ENCODE measurements at places on chromosomes 1 and 21.

- no peak for DNase-seq
Measured at GRCh38 chr1:16124377-16125087, 31.3 kb downstream of the EPHA2 start.

DNA sequence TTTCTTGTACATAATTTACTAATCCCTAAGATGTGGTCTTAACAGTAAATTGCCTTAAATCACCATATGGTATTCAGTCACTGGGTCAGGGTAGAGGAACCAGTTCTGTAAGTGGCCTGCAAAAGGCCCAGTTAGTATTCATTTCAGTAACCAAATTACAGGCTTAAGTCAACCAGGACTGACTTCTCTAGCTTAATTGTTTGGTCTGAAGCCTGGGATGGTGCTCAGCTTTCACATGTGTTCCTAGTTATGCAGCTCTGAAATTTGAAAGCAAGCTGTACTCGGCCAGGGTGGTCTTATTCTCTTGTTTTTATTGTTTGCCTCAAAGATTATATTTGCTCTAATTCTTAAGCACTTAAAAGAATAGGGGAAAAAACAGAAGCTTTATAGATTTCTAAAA is 144.6 kb downstream of the MAGI3 start:
- DNase-seq: no peak

GRCh38 chr1:89260566-89261255 is 11.9 kb downstream of the GBP5 start:
- DNase-seq: no peak

- DNase-seq: no peak
Measured at GRCh38 chr1:7298749-7299151, 472.3 kb upstream of the VAMP3 start.

- DNase-seq: no peak
Measured at GRCh38 chr1:25477448-25478034, 46.8 kb downstream of the MACO1 start.

DNA sequence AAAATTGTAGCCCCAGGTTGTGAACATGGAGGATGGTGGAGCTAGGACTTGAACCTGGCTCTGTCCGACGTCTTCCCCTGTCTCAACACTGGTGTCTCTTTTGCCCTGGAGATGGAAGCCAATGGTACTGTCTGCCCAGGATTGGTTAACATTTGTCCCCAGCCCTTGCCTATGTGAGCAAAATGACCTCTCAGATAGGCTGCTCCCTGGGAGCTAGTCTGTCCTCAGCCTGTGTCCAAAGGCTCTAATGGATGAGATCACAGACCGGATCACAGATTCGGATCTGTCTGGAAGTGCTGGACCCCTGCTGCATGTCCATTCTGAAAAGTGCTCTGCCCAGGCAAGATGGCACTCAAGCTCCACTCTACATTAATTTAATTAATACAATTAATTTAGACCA is 394.4 kb upstream of the VAMP3 start:
- DNase-seq: no peak

GRCh38 chr1:16241221-16241708 is 4.3 kb upstream of the CPLANE2 start:
- no peak for DNase-seq

- DNase-seq: no peak
Measured at GRCh38 chr21:24023936-24024335, 1583.3 kb downstream of the MRPL39 start.

DNA sequence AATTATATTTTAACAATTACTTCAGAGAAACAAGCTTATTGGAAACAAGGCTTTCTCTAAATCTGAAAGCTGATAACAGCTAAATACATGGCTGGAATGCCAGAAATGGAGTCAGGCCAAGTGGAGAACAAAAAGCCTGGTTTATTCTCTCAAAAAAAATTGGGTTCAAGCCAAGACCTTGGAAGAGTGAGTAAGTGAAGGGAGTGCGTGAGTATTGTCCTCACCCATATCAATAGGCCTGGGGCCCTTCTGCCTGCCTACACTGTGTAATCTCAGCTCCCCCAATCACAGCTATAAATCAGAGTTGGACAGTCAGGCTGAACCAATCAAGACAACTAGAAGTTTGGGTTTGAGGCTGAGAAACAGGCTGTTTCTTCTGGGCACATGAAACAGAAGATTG is 7.4 kb downstream of the KYAT3 start:
- no peak for DNase-seq

GRCh38 chr1:207654320-207654719 is 9.4 kb downstream of the CR1L start:
- no peak for DNase-seq

GRCh38 chr1:45552331-45552730 is 1.7 kb downstream of the AKR1A1 start:
- DNase-seq: no peak

DNA sequence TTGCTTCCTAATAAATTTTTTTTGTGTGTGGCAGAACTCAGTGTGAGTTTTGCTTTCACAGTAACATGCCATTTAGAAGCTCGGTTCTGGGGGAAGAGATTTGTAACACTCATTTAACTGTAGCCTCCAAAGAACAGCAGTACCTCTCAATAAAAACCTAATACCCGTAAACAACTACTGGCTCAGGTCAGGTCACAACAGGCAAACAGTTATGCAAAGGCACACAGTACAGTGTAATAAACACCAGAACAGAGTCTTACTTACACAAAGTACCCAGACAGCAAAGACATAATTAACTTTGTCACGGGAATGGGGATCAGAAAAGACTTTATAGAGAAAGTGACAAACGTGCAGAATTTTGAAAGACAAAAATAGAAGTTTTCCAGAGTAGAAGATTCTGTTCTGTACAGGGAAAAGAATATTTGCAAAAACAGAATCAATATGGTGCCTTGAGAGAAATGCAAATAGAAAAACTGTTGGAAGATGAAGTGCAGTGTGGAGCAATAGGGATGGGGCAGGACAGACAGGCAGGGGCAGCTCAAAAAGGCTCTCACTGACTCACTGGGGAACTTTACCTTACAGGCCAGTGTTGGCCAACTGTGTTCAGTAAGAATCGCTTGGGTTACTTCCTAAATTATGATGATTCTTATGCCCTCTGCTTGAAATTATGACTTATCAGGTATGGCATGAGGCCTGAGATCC is 38.8 kb downstream of the EGLN1 start:
- DNase-seq: no peak

GRCh38 chr1:53134042-53134485 is 8.4 kb downstream of the SLC1A7 start:
- DNase-seq: no peak

DNA sequence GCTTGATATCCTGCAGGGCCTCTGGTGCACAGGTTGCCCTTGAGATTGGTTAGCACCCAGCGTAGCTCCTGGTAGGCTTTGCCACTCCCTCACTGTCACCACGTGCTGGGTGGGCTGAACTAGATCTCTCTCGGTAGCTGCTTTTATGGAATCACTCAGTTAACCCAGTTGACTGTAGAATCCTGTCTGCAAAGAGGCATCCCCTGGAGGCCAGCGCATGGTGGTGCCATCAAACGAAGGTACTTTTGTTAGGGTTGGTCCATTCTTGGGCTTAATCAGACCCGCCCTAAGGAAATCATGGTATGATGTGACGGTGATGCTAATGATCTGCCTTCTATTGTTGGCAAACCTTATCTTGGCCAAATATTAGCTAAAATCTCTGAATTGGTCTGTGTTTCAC is 153.4 kb downstream of the GALNT2 start:
- DNase-seq: no peak

DNA sequence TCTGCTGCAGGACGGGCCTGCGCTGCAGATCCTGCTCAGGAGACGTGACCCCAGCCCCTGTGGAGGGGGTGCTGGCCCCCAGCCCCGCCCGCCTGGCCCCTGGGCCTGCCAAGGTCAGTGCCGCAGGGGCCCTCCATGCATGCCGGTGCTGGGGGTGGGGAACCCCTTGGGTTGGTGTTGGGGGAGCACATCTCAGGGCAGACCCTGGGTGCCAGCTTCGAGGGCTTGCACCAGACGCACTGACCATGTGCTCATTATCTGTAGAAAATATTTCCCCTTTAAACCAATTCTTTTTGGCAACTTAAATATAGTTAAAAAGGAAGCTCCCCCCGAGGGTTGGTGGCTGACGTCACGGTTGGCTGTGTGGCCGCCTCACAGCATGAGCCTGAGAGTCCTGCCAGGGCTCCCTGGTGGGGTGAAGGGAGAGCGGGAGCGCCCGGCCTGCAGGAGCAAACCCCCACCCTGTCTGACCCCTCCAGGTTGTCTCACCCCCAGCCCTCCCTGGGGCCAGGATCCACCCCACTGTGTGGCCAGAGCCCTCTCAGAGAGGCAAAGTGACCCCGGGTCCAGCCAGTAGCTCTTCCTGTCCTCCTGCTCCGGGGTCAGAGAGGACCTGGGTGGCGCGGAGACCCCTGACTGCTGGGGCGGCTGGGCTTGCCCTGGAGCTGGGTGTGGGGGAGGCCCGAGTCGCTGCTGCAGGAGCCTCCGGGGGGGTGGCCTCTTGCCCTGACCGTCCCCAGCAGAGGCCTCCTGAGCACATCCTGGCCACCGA is 5.3 kb upstream of the PFKL start:
- DNase-seq: no peak

- no peak for DNase-seq
Measured at GRCh38 chr1:175369696-175370095, 177.1 kb upstream of the KIAA0040 start.

DNA sequence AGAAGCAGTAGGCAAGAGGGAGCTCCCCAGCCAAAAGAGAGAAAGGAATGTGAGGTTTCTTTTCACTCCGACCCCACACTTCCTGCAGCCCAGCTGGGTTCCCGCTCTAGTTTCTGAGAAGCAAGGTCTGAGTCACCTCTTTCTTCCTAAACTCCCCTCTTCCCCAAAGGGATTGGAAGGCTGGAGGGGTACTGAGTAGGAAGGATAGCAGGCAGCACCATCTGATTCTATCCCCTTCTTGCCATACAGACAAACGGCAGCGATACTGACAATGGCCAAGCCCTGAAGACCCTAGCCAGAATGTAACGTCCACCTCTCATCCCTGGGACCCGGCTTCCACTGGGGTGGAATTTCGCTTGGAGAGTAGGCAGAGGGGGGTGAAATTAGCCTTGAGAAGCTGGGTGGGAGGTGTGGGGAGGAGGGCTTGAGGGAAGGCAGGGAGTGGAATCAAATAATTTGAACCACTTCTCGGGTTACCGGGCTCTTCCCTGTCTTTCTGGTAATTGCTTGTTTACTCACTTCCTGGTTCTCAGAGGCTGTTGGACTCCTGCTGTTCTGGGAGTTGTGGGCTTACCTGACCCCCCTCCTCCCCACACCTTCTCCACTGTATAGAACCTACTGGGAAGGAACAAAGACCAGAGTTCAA is 13.2 kb downstream of the IER5 start:
- DNase-seq: no peak

- no peak for DNase-seq
Measured at GRCh38 chr1:77966291-77966690, 12.6 kb downstream of the FUBP1 start.

- DNase-seq: no peak
Measured at GRCh38 chr21:21241391-21241790, 243.2 kb downstream of the NCAM2 start.

- DNase-seq: no peak
Measured at GRCh38 chr1:233998456-233998855, 94.0 kb downstream of the SLC35F3 start.

GRCh38 chr1:175885326-175885725 is 141.9 kb upstream of the TNR start:
- DNase-seq: no peak

Data from GM19239 (cell line).